T-helper 17 cell (primary cell): ENCODE measurements at places on chromosomes 5 and 9.

DNA sequence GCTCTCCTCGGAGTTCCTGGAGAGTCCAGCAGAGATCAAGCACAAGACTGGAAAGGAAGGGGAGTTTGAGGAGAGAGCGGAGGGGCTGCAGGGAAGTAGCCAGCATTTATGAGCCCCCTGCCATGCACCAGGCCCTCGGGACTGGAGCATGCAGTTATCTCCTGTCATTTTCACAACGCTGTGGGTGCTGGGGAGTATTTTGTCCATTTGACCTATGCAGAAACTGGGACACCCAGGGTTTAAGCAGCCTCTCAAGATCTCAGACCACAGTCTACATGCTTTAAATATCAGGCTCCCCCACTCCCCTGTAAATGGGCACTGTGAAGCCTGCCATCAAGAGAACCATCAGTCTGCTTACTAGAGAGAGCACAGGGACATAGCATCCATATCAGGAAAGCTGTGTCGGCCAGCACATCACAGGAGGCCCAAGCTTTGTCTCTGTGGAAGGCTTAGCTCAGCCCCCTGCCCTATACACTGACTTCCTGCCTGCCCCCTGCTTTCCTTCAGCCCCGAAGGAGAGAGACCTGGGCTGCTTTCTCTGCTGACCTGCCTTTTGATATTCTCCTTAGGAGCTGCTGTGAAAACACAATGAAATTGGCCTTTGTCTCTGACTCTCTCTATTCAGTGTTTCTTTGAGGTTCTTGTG, 7.3 kb downstream of the FOXI1 start:
- DNase-seq: no peak

GRCh38 chr9:124122813-124123462, 111.4 kb downstream of the LHX2 start:
- no peak for DNase-seq

DNA sequence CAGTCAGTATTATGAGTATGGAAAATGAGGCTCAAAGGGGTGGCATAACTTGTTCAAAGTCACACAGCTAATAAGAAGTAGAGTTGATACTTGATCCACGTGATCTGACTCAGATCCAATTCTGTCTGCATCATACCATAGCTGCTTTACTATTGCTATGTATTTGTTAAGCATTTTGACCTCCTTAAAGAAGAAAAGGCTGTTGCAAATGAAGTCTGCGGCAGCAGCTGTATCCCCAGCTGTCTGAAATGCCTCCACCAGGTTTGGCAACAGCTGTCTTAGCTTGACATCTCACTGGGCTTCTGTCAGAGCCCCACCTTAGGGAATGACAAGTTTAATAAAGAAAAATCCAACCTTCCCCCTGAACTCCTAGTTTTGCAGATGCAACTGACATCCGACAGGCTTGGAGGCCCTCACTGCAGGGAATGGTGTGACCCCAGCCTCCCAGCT, 75.6 kb upstream of the SLC44A1 start:
- DNase-seq: no peak

DNA sequence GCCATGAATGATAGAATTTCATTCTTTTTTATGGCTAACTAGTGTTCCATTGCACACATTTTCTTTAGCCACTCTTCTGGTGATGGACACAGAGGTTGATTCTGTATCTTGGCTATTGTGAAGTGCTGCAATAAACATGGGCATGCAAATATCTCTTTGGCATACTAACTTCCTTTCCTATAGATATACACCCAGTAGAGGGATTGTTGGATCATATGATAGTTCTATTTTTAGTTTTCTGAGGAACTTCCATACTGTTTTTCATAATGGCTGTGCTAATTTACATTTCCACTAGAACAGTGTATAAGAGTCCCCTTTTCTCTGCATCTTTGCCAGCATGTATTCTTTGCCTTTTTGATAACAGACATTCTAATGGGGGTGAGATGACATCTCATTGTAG, 50.4 kb upstream of the CDK5RAP2 start:
- DNase-seq: no peak

GRCh38 chr5:150580917-150581316, 59.5 kb upstream of the SYNPO start:
- DNase-seq: no peak

DNA sequence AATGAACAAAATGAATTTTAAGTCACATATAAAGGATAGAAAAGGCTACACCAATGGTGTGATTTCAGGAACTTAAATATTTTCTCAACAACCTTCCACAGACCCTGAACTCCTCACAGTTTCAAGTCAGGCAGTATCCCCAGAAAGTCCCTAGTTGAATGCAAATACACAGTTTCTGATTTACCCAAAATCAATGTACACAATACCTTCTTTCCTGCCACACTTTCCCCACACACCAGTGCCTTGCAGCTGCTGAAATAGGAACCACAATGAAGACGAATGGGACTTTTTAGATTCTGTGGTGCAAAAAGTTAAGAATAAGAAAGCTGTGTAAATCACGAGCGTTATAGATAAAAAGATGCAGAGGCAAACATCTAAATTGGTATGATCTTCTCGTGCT, 552.4 kb upstream of the MEF2C start:
- DNase-seq: no peak

- no peak for DNase-seq
These were observed 21.1 kb upstream of the HSPA9 start for GRCh38 chr5:138596105-138596881.

DNA sequence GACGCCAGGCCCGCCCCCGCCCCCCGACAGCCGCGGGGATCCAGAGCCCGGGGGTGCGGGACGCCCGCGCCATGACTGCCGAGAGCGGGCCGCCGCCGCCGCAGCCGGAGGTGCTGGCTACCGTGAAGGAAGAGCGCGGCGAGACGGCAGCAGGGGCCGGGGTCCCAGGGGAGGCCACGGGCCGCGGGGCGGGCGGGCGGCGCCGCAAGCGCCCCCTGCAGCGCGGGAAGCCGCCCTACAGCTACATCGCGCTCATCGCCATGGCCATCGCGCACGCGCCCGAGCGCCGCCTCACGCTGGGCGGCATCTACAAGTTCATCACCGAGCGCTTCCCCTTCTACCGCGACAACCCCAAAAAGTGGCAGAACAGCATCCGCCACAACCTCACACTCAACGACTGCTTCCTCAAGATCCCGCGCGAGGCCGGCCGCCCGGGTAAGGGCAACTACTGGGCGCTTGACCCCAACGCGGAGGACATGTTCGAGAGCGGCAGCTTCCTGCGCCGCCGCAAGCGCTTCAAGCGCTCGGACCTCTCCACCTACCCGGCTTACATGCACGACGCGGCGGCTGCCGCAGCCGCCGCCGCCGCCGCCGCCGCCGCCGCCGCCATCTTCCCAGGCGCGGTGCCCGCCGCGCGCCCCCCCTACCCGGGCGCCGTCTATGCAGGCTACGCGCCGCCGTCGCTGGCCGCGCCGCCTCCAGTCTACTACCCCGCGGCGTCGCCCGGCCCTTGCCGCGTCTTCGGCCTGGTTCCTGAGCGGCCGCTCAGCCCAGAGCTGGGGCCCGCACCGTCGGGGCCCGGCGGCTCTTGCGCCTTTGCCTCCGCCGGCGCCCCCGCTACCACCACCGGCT, 1.0 kb downstream of the FOXE1 start:
- DNase-seq: peak; percentile 39

GRCh38 chr5:41683181-41683580, 172.8 kb upstream of the PLCXD3 start:
- no peak for DNase-seq

DNA sequence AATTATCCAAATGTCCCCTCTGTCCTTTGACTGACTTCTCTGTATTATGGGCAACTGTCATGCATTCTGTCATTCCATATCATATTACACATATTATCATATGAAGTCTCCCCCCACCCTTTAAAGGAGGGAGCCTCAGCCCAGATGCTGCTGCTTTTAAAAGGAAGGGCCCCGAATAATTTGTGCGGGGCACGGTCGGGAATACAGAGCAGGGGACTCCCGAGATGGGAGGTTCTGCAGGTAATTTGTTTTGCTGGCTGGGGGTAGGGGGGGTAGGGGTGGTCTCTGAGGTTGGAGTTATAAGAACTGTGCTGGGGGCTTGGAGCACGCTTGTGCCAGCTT, 10.1 kb upstream of the LHX2 start:
- no peak for DNase-seq

DNA sequence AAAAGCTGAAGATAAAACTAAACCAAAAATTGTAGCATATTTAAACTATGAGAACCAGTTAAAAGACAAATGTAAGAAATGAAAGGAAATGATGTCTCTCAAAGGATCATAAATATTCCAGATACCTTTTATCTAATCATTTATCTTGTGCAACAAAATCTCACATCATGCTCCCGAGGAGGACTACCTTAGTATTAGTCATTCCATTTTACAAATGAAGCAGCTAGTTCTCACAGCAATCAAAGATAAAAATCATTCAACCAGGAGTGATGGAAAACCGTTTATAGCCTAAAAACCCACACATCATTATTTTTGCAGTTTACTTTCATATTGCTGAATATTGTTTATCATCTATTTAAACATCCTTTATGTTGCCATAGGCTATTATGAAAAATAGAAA, 190.0 kb downstream of the CDH12 start:
- DNase-seq: no peak

DNA sequence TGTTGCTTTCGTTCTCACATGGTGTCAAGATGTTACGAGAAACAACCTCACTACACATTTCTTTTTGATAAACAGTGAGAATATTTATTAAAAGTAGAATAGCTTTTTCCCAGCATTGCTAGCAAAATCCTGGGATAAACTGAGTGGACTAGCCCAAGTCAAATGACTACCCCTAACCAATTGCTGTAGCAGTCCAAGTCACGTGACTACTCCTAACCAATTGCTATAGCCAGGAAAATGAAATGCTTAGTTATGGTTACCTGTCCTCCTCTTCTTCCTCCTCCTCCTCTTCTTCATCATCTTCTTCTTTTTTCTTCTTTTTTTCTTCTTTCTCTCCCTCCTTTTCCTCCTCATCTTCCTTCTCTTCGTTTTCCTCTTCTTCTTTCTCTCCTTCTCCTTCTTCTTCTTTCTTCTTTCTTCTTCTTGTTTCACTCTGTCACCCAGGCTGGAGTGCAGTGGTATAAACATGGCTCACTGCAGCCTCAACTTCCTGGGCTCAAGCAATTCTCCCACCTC, 85.4 kb downstream of the PDE8B start:
- no peak for DNase-seq

DNA sequence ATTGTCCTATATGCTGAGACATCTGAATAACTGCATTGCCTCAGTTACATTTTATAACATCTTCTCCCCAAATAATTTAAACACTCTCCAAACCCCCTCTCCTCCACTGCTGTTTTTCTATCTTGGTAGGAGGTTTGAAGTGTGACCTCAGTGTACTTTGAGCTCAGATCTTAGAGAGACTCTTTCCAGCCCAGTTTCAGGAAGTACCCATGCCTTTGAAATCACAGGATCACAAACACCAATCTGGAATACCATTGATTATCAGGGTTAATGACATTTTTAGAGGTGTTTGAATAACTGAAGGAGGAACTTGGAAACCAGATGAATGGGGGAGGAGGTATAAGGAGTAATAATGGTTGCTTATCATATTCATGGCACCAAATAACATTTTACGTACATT, 93.2 kb downstream of the GCNT1 start:
- no peak for DNase-seq

DNA sequence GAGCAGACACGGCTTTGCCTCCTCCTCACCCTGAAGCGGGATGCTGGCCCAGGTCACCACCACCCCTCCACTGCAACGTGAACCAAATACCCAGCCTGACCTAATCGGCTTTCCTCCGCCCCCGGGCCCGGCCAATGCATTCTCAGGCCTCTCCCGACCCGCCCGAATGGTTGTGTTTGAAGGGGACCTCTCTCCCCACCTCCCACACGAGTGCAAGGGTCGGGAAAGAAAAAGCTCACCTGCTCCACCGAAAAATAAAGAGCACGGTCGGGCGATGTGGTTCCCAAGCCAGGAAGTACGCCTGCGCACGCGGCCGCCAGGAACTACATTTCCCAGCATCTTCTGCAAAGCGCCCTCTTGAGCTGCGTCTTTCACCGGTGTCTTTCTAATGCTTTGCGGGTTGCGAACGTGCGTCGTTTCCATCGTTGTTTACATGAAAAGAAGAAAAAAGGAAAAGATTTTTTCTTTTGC, at the start of gene ZNF883:
Gene ZNF883, minus strand, starts transcription at position 282 of the 471 bp plus-strand sequence.
- peak; percentile 6 for DNase-seq

DNA sequence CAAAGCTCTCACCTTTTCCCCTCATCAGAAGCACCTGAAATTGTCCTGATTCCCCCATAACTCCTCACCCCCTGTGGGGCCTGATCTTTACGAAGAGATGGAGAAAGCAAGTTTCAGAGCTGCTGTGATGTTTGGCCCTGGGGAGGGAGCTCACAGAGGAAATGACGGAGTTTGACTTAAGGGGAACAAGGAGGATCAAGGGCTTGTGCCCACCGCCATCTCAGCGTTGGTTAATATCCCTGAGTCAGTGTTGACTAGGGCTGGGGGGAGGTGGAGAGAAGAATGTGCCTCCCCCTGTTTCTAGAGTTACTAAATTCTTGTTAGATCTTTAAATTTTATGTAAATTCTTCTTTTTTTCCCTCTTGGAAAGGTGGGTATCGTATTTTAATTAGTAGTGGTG, 27.8 kb downstream of the FGF18 start:
- no peak for DNase-seq

DNA sequence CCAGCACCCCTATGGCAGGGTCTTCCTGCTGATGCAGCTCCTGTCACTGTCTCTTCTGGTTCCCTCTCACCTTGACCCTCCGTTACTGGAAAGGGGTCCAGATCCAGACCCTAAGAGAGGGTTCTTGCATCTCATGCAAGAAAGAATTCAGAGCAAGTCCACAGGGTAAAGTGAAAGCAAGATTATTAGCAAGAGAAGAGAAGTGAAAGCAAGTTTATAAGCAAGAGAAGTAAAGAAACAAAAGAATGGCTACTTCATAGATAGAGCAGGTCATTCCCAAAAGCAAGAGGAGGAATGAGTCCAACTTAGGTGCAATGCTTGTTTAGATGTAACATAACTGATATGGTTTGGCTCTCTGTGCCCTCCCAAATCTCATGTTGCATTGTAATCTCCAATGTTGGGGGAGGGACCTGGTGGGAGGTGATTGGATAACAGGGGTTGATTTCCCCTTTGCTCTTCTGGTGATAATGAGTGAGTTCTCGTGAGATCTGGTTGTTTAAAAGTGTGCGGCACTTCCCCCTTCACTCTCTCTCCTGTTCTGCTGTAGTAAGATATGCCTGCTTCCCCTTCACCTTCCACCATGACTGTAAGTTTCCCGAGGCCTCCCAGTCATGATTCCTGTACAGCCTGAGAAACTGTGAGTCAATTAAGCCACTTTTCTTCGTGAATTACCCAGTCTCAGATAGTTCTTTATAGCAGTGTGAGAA, 183.3 kb downstream of the MED10 start:
- DNase-seq: no peak

GRCh38 chr5:11110128-11110527, 349.1 kb upstream of the DAP start:
- DNase-seq: no peak

DNA sequence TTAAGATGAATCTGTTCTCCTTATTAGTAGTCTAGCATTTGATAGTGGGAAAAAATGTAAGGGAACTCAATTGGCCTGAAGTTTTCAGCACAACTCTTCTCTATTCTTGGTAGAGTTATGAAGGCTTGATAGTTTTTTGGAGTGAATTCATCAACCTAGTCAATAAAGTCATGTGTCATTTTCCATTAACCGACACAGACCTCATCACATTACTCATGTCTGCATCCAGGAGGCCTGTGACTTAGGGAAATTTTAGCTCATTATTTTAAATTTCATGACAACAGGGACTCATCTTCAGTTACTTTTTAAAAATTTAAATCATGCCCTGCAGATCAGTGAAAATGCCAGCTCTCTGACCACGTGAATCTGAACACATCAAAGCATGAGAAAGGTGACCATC, 63.3 kb downstream of the ADAMTS16 start:
- DNase-seq: no peak
